ENCODE measurements at places on chromosomes 11 and 22. TPM values are rescaled to one million over a fixed set of nuclear protein-coding genes. Genes with fewer than 3 reads are reported as not detected.
A peak's percentile ranks its signal among the peaks of the same experiment; 100 is the strongest.

DNA sequence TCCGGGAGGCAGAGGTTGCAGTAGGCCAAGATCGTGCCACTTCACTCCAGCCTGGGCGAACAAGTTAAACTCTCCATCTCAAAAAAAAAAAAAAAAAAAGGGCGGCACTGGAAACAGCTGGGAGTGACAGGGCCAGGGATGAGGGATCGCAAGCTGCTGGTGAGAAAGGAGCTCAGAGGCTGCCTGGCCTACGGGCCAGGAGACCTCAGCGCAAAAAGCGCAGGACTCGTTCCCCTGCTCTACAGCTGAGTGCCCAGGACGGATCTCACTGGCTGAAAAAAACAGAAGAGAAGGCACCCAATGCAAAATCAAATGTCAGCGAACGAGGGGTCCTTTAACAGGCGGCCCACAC lies 650 bp upstream of the NUP50 start:
- no peak for DNase-seq

- DNase-seq = no peak
Measured at GRCh38 chr11:99383648-99384245, 363.0 kb downstream of the CNTN5 start.

DNA sequence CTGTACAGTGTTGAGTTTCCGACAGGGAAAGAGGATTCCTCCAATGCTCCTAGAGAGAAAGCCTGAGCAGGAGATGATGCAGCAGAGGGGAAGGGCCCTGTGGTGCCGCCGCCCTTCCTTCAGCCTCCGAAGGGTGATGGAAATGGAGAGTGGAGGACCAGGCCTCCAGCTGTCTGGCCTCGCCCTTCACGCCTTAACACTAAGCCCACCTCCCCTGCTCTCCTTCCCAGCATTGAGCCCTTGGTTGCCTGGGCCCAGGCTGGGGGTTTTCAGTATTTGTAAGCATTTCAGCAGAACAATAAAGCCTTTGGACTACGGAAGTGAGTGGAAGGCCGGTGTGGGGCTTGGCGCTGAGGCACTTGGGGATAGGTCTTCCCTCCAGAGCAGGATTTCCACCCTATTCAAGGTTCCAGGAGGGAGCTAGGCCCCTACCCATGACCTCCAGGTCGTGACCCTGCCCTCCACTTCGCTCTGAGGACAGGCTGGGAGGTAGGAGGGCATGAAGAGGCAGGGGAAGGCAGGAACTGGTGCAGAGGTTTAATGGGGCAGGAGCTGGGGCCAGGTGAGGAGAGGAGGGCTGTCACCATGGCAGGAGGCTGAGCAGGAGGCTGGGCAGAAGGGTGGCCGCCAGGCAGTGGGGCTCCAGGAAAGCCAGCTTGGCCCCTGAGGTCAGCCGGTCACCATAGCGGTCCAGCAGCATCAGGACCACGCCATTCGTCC lies 21.6 kb downstream of the TREH start:
- no peak for DNase-seq

GRCh38 chr11:107018902-107019493 lies 722 bp upstream of the GUCY1A2 start:
- peak; percentile 72 for DNase-seq

DNA sequence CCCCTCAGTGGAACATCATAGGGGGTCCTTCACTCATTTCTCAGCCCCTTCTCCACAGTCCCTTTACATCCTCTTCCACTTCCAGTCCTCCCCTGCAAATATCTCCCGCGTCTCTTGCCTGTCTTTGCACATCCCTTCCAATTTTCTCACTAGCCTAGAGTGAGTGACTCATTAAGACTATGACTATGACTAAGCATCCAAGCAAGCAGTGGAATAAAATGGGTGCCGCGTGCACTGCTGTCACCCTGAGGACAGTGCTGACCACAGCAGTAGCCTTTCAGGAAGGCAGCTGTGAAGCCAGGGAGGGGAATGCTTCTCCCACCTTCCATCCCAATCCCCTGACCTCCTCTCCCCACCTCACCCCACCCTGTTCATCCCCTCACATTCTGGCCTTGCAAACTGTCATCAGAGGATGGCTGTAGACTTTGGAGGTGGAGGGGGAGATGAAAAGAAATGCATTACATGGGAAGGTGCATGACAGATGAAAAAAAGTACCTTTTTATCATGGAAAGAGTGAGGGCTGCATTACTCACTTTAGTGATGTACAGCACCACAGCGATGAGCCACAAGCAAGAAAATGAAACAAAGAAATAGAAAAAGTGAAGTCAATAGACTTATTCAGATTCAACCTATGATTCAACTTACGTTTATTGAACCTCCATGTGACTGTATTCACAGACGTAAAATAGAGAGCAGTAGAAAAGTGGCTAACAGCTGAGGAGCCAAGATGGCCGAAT lies 948.2 kb downstream of the NTM start:
- no peak for DNase-seq

DNA sequence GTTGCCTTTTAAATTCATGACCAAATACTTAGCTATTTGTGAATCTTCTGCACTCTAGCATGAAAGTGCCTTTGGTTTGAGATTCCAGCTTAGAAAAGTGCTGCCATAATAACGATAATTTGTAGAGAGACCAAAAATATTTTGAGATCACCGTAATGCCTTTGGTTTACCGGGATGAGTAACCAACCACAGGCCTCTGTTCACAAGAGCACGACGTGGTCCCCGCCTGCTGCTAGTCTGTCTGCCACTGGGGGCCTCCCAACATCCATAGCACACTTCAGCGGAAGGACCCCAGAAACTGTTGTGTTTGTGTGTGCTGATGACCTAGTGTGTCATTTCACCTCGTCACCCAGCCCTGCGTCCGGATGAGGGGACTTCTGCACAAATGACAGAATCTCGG lies 67.0 kb upstream of the RASSF10 start:
- no peak for DNase-seq

DNA sequence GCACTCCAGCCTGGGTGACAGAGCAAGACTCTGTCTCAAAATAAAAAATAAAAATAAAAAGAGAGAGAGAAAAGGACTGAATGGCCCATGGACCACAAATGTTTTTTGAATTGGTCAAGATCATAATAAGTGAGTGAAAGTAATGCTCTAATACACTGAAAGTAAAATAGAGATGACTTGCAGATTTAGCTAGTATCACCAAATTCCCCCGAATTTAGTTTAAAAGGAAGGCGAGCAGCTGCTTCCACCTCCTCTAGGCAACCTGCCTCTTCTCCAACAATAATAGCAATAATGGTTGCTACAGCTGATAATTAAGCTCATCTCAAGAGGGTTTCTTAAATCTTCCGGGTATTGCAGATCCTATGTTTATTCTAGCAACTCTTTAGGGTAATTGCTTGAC lies 36.8 kb downstream of the CELF1 start:
- DNase-seq = no peak

GRCh38 chr11:95289378-95290101 lies 58.5 kb upstream of the SESN3 start:
- DNase-seq = no peak

GRCh38 chr22:37897807-37898206 lies 8.3 kb upstream of the MICALL1 start:
- no peak for DNase-seq

The APOL6 gene
- 16.4 TPM for total RNA-seq

The C22orf42 gene
- total RNA-seq = not detected

The C22orf31 gene
- total RNA-seq = not detected

All from sciatic nerve (tissue), 2 donors.